ENCODE measurements at places on chromosomes 3 and 15. TPM values are rescaled to one million over a fixed set of nuclear protein-coding genes. Genes with fewer than 3 reads are reported as not detected.

The SLC35A5 gene
- 59.7 TPM for total RNA-seq

The PIGZ gene
- total RNA-seq: not detected

- peak; percentile 80 for DNase-seq
These were observed 880 bp upstream of the CHRNA7 start for GRCh38 chr15:32029409-32029861.

DNA sequence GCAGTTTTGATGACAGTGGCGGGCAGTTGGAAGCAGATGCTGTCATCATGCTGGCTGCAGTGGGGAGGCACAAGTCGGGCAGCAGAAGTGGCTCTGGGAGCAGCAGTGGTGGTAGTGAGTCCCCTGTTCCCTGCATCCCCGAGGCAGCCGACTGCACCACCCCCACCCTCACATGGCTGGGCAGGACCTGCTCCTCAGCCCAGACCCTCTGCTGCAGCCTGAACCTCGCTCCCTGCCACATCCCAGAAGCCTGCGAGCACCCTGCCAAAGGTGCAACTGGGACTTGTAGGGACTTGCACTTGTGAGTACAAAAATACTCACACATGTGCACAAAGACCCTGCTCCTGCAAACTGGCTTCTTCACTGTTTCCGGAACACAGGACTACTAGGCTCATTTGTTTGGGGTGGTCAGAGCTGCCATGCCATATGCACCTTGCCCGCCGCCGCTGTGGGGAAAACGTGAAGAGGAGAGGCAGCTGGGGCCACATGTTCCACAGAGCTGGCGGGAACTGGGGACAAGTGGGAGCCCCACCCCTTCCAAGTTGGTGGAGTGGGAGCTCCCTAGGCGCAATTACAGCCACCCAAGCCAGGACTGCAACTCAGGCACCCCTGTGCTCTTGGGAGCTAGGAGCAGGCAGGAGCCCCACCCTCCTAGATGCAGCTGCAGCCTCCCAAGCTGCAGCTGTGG lies 2.2 kb downstream of the JMJD7 start:
- DNase-seq: no peak

- DNase-seq: no peak
These were observed 263 bp downstream of the ST8SIA2 start for GRCh38 chr15:92393980-92394308.

DNA sequence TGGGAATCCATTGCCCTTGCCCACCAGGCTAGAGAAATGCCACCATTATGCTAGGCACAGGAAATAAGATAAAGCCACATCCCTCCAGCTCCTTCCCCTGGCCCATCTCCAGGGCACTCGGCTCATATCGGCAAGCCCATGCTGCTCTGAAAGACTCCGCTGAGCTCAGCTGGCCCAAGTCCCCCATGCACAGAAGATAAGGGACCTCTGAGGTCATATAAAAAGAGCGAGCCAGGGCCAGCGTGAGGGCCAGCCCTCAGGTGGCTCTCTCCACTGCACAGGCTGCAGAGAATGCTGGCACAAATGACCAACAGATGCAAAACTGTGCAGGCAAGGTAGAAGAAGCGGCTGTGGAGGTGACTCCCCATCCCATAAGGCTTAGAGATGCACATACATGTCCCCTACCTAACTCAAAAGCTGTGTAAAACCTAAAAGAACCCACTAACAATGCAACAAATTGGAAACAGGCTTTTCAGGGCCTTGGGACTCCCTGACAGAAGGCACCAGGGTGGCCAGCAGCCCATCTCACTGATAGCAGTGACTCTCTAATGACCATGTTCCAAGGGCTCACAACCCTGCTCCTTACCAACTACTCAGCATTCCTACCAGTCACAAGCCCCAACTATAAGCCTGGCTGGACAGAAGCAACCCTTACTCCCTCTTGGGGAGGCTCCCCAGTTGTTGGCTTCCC lies 3.0 kb downstream of the RAB6B start:
- DNase-seq: no peak

- DNase-seq: peak; percentile 15
These were observed 68.4 kb upstream of the FLNB start for GRCh38 chr3:57939775-57940174.

DNA sequence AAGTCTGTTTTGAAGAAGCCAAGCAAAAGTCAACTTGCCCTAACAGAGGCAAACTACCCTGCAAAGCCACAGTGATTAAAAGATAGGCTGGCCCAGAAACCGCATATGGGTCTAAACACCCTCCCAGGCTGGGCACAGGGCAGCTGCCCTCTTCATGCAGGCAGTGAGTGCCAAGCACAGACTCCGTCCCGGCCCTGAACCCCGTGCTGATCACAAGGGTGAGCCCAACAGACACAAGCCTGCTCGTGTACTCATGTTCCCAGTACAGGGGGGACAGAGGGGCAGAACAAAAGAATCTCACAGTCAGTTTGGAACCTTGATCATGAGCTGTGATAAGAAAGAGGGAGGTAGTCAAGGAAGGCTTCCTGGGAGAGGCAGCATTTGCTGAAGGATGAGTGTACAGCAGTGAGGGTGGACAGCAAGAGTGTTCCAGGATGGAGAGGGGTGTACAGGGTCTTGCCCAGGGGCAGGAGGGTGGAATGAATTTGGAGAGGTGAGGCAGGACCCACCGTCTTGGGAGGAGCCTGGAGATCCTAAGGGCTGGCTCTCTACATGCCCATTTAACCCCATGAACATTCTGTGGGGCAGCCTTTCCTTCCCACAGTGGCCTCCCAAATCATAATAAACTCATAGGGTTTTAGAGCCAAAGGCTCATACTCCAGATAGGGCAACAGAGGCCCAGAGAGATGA lies 43.2 kb upstream of the PRR23E start:
- DNase-seq: no peak

The UQCRC1 gene
- total RNA-seq: 246 TPM

The HYAL1 gene
- 3.0 TPM for total RNA-seq

DNA sequence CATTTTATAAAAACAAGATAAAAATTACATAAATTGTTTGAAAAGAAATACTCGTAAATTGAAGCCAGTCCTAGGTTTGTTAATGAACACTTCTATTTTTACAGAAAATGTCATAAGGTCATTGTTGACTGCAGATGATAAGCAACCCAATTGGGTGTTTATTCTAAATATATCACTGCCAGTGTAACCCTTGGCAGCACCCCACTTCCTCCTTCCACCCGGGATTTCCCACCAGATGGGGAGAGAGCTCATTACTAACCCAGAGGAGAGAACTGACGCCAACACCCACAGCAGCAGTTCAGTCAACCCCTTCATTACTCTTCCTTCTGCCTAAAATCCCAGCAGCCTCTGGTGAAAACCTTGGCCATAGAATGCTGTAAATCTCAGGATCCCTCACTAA lies 307.6 kb downstream of the GAP43 start:
- no peak for DNase-seq

The GOLGA8J gene
- total RNA-seq: not detected

DNA sequence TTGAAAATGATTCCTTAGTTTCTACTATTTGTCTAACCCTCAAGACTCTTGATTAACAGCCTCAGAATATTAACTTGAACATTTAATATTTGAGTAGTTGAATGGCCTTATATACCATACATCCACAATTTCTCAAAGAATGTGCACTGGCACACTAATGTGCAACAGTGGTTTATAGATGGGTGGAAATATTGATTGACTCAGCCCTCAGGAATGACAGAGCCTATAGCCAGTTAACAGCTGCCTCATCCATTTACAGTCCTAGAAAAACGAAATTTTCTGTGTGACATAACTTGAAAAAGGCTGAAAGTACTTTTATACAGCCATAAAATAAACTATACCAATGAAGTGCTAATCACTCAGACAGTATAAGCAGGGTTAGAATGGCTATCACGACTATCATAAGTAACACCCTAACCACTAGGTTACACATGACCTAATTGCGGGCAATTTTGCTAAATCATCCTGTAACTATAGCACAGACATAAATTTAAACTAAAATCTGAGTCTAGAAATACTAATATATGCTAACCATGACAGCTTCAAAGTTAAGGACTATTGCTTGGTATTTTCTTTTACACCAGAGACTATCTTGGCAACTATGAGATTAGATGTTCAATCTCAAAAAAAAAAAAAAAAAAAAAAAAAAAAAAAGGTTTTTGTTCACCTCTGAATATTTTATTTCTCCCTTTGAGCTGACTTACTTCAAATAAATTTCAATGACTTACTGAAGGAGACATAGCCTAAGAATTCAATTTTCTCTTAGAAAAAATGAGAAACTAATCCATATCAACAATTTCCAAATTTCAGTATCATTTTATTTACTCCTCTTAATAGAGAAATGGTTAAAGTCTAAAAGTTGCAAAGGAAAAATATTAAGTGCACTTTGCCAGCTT lies 9.3 kb downstream of the SECISBP2L start:
- no peak for DNase-seq

DNA sequence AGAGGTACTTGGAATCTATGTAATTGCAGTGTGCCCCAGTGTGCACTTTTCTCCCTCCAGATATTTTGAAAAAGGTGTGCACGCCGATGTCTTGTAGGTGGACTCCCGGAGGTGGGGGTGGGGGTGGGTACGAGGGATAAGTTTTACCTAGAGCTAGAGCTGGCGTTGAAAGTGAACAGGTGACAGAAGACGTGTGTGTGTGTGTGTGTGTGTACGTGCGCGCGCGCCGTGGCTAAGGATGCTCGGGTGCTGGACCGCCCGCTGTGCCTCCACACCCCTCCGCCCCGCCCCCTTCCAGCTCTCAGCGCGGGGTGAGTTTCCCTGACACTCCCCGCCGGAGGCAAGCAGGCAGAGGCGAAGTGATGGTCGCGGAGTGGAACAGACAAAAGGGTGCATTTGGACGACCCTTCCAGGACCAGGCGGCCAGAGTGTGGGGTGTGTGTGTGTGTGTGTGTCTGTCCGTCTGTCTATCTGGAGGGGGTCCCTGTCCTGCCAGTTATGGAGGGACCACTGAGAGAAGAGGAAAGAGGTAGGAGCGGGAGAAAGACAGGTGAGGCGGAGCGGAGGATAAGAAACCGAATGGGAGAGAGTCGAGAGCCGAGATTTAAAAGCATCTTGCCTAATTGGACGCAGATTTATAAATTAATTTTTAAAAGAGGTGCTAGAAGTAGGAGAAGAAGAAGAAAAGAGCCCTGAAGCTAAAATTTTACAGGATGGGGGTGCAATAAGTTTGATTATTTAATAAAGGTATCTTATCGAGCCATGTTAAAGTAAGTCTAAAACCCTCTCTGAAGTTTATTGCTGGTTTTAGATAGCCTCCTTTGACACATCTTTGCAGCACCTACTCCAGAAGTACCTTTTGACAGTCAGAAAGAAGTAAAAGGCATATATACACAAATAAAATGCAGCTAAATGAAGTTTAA lies 335.8 kb upstream of the THRB start:
- DNase-seq: peak; percentile 55

DNA sequence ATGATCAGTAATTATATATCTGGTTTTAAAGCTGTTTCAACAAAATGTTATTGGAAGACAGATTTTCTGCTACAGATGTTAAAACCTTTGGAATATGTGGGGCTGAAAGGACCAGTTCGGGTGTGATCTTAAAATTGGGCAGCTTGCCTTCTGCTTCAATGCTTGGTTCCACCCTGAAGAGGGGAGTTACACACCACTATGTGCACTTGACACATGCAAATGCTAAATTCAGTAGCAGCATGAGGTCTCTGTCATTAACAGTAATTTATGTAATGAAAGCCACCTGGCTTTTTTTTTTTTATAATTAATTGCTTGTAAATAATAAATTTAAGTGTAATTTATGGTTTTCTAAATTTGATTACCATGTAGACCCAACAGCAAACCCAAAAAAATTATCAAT lies 24.6 kb downstream of the CDIN1 start:
- no peak for DNase-seq

DNA sequence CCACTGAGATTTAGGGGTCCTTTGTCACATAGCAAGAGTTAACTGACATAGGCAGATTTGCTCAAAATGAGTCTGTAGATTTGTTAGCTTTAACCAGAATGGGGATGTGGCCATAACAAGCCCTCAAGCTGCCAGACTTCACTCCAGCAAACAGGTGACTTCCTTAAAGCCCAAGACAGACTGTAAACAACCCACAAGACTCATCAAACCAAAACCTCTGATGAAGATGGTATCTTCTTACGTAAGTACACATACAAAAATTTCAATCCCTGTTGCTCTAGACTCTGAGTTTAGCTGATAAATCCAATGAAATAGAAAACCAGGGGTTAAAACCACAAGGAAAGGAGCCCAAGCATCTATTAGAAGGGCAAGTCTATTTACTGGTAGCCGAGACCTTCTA lies 18.2 kb upstream of the ZBTB20 start:
- no peak for DNase-seq

- DNase-seq: no peak
These were observed 25.1 kb downstream of the ALDH1L1 start for GRCh38 chr3:126155280-126155640.

The PLSCR2 gene
- not detected for total RNA-seq
